ENCODE measurements at places on chromosomes 5 and 9. TPM values are rescaled to one million over a fixed set of nuclear protein-coding genes. Genes with fewer than 3 reads are reported as not detected.

GRCh38 chr9:116008278-116008677 lies 145.3 kb upstream of the PAPPA start:
- H3K36me3 ChIP-seq, result no peaks in the 10 kb centered on the region
- no peak overlapping the region for H3K4me3 ChIP-seq
- H3K4me1 ChIP-seq, result no peaks in the 10 kb centered on the region

GRCh38 chr5:14413331-14413750 lies 168.3 kb upstream of the OTULINL start:
- H3K4me3 ChIP-seq, result no peak overlapping the region
- no peaks in the 10 kb centered on the region for H3K27me3 ChIP-seq
- peaks cover 24% of the 10 kb centered on the region for H3K36me3 ChIP-seq
- H3K27ac ChIP-seq, result no peak overlapping the region
- no peak for DNase-seq

DNA sequence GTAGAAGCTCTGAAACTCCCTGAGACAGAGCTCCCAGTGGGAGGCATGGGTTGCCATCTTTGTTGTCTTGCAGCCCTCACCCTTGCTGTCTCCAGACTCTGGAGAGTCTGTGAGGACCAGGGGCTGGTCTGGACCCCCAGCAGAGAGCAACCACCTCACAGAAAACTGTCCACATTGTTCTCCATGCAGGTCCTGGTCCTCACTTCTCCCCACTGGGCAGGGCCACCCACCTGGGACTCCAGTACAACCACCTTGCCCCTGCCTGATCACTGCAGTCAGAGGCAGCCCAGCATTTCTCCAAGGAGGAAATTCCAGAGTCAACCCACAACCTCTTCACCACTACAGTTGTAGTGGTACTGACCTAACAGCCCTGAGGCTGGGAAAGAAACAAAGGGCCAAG lies 285.6 kb upstream of the RPS23 start:
- H3K4me3 ChIP-seq, result no peak overlapping the region
- DNase-seq, result no peak
- H3K27me3 ChIP-seq, result no peaks in the 10 kb centered on the region
- no peaks in the 10 kb centered on the region for H3K36me3 ChIP-seq
- peaks cover 35% of the 10 kb centered on the region for H3K4me1 ChIP-seq

DNA sequence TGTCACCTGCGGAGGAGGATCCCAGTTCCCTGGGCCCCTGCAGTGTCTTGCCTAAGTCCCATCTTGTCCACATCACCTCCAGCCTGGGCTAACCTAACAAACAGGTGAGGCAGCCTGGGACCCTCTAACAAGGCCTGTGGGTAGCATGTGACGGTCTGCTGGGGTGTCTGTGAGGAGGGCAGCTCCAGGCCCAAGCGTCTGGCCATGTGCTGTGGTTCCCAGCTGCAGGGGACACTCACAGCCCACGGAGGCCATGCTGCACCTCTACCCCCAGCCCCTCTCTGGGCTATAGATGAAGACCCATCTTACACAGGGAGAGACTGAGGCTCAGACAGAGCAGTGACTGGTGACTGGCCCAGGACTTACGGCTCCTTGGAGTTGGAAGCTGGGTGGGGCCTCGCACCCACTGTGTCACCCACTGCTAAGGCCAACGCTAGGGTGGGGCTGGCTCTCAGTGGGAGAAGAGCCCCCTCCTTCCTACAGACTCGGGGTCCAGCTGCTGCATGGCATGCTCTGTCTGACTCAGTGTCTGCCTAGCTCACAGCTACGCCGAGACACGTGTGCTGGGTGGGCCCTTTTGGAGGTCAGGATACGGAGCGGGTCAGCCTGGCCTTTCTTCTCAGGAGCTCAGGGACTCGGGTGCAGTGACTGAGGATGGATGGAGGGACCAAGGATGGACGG lies 40.8 kb upstream of the RNF130 start:
- no peak overlapping the region for H3K4me3 ChIP-seq
- no peaks in the 10 kb centered on the region for H3K27me3 ChIP-seq
- H3K36me3 ChIP-seq, result no peaks in the 10 kb centered on the region
- H3K4me1 ChIP-seq, result no peaks in the 10 kb centered on the region
- no peak for DNase-seq

TYRP1 gene
- 1.8 TPM for total RNA-seq

DNA sequence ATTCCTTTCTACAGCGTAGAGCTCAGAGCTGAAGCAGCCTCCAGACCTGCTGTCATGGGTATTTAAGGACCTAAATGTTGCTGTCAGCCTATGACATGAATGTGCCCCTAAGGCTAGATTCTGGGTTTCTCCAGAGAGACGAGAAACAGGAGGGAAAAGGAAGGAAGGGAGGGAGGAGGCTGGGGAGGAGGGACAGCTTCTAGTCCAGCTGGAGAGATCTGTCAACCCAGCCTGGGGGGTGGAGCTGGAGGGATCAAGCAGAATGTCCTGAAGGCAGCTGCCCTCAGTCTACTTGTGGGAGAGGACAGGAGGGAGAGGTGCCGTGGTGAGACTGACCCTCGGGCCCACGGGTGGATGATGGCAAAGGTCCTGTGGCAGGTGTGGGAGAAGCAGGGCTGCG lies 1.1 kb upstream of the DBH start:
- H3K36me3 ChIP-seq, result no peaks in the 10 kb centered on the region
- no peaks in the 10 kb centered on the region for H3K4me1 ChIP-seq
- no peak overlapping the region for H3K4me3 ChIP-seq
- H3K27me3 ChIP-seq, result no peaks in the 10 kb centered on the region
- no peak for DNase-seq
- H3K27ac ChIP-seq, result no peak overlapping the region

KCNN2 gene
- not detected for total RNA-seq

DNA sequence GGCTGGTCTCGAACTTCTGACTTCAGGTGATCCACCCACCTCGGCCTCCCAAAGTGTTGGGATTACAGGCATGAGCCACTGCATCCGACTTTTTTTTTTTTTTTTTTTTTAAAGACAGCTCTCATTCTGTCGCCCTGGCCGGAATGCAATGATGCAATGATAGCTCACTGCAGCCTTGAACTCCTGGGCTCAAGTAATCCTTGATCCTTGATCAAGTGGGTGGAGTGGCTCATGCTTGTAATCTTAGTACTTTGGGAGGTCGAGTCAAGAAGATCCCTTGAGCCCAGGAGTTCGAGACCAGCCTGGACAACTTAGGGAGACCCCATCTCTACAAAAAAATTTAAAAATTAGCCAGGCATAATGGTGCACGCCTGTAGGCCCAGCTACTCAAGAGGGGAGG lies 8.1 kb downstream of the SEC24A start:
- no peaks in the 10 kb centered on the region for H3K4me1 ChIP-seq
- H3K27me3 ChIP-seq, result no peaks in the 10 kb centered on the region
- H3K4me3 ChIP-seq, result no peak overlapping the region
- no peak overlapping the region for H3K27ac ChIP-seq

DNA sequence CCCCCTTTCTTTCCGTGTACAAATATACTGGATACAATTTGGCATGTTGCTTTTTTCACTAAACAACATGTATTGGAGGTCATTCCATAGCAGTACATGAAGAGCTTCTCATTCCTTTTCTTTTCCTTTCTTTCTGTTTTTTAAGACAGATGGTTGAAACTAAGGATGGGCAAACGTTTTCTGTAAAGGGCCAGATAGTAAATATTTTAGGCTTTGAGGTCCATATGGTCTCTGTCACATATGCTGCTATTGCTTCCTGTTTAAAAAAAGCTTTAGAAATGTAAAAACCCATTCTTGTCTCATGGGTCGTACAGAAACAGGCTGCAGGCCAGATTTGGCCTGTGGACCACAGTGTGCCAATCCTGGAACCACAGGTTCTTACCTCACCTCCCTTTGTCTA lies 160.1 kb downstream of the ACER2 start:
- no peak overlapping the region for H3K27ac ChIP-seq
- no peak overlapping the region for H3K4me3 ChIP-seq
- DNase-seq, result no peak
- no peaks in the 10 kb centered on the region for H3K4me1 ChIP-seq
- H3K27me3 ChIP-seq, result no peaks in the 10 kb centered on the region
- H3K36me3 ChIP-seq, result no peaks in the 10 kb centered on the region

- H3K4me3 ChIP-seq, result no peak overlapping the region
- no peaks in the 10 kb centered on the region for H3K36me3 ChIP-seq
- H3K27me3 ChIP-seq, result no peaks in the 10 kb centered on the region
- DNase-seq, result no peak
These were observed 45.0 kb downstream of the SEMA6A start for GRCh38 chr5:116529615-116530014.

- H3K4me3 ChIP-seq, result no peak overlapping the region
- DNase-seq, result no peak
- H3K4me1 ChIP-seq, result no peaks in the 10 kb centered on the region
- no peaks in the 10 kb centered on the region for H3K36me3 ChIP-seq
These were observed 132.5 kb downstream of the SEMA6A start for GRCh38 chr5:116442095-116442534.

DNA sequence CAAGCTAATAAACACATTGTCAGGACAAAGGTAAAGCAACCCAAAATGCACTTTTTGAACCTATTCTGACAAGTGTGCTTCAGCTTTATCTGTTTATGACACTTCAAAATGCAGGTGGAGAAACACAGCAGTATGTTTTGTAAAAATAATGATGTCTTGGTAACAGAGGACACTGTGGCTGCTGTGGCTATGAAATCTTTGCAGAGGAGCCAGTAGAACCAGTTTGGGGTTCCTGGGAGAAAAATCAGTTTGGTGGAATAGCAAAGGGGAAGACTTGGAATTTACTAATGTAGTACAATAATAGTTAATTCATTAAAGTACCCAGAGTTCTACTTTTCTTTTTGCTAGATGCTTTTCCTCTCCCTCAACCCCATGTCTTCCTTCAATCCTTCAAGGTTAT lies 40.6 kb downstream of the SIL1 start:
- DNase-seq, result no peak
- H3K27ac ChIP-seq, result no peak overlapping the region
- H3K4me3 ChIP-seq, result no peak overlapping the region
- no peaks in the 10 kb centered on the region for H3K36me3 ChIP-seq

FGF18 gene
- total RNA-seq, result 1.6 TPM

GRCh38 chr9:99820685-99821395 lies 845 bp upstream of the NR4A3 start:
- H3K27ac ChIP-seq, result peak overlapping the region; percentile 95
- H3K36me3 ChIP-seq, result no peaks in the 10 kb centered on the region
- H3K4me3 ChIP-seq, result peak overlapping the region; percentile 87
- DNase-seq, result peak; percentile 49
- H3K27me3 ChIP-seq, result no peaks in the 10 kb centered on the region

GRCh38 chr9:89077519-89077918 lies 86.3 kb downstream of the S1PR3 start:
- no peaks in the 10 kb centered on the region for H3K27me3 ChIP-seq
- H3K4me3 ChIP-seq, result no peak overlapping the region
- H3K4me1 ChIP-seq, result peaks cover 6% of the 10 kb centered on the region
- DNase-seq, result no peak
- no peaks in the 10 kb centered on the region for H3K36me3 ChIP-seq
- no peak overlapping the region for H3K27ac ChIP-seq

DNA sequence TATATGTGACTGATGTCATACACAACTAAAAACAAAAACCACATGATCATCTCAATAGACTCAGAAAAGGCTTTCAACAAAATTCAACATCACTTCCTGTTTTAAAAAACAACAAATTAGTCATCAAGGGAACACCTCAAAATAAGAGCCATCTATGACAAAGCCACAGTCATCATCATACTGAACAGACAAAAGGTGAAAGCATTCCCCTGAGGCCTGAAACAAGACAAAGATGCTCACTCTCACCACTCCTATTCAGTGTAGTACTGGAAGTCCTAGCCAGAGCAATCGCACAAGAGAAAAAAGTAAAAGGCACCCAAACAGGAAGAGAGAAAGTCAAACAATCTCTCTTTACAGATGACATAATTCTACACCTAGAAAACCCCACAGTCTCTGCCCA lies 893.5 kb upstream of the EDIL3 start:
- no peaks in the 10 kb centered on the region for H3K27me3 ChIP-seq
- H3K27ac ChIP-seq, result no peak overlapping the region
- no peaks in the 10 kb centered on the region for H3K36me3 ChIP-seq
- H3K4me3 ChIP-seq, result no peak overlapping the region

DNA sequence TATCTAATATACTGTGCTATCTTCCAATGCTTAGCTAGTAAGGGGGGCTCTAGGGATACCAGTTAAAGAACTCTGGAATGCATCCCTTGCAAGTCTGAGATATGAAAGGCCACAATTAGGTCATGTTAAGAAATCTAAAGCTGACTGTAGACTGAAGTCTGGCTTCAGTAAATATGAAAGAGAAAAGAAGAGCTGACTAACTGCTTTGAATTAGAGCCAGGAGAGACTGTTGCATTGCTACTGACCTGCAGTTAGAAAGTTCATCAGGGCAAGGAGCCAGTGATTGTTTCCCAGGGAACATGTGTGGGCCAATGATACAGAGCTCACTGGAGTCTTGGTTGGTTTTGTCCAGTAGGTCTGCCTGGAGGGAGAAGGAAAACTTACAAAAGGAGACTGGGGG lies 472.1 kb upstream of the TNC start:
- DNase-seq, result no peak
- no peaks in the 10 kb centered on the region for H3K27me3 ChIP-seq
- H3K4me1 ChIP-seq, result peaks cover 16% of the 10 kb centered on the region
- no peak overlapping the region for H3K27ac ChIP-seq
- H3K4me3 ChIP-seq, result no peak overlapping the region
- H3K36me3 ChIP-seq, result no peaks in the 10 kb centered on the region

GRIA1 gene
- total RNA-seq, result 39.0 TPM

ARID3C gene
- not detected for total RNA-seq

GRCh38 chr5:133150909-133151544 lies 99.2 kb downstream of the HSPA4 start:
- no peak overlapping the region for H3K4me3 ChIP-seq
- no peaks in the 10 kb centered on the region for H3K4me1 ChIP-seq
- H3K27ac ChIP-seq, result no peak overlapping the region
- no peaks in the 10 kb centered on the region for H3K36me3 ChIP-seq
- no peak for DNase-seq
- no peaks in the 10 kb centered on the region for H3K27me3 ChIP-seq

ERGIC1 gene
- 230 TPM for total RNA-seq

FBP2 gene
- total RNA-seq, result 0.49 TPM

- no peaks in the 10 kb centered on the region for H3K27me3 ChIP-seq
- peaks cover 15% of the 10 kb centered on the region for H3K36me3 ChIP-seq
- peaks cover 1% of the 10 kb centered on the region for H3K4me1 ChIP-seq
- no peak overlapping the region for H3K27ac ChIP-seq
These were observed 32.3 kb upstream of the ORM1 start for GRCh38 chr9:114290561-114290986.

DNA sequence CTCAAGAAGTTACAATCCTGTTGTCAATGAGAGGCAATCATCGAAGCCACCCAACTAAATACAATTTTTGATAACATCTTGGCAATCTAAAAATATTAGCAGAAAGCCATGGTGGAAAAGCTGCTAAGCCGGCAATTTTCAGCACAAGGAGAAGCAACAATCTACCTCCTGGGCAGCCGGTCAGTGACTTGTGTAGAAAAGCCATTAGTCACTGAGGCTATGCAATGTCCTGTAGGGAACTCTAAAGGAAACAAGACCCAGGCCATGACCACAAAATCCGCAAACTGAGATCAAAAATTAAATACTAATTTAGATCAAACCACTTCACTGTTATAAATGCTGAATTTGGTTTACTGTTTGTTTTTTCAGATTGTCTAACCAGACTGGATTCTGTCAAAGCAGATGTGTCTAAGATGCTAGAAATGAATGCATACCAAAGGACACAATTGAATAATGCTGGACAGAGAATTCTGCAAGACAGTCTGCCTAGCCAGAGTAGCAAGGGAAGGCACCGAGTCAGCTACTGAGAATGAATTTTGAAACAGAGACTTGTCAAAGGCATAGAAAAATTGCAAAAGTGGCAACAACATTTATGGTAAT lies 384.8 kb downstream of the PRELID2 start:
- no peaks in the 10 kb centered on the region for H3K36me3 ChIP-seq
- DNase-seq, result no peak
- H3K4me3 ChIP-seq, result no peak overlapping the region
